ENCODE measurements at places on chromosomes 6 and 20.

DNA sequence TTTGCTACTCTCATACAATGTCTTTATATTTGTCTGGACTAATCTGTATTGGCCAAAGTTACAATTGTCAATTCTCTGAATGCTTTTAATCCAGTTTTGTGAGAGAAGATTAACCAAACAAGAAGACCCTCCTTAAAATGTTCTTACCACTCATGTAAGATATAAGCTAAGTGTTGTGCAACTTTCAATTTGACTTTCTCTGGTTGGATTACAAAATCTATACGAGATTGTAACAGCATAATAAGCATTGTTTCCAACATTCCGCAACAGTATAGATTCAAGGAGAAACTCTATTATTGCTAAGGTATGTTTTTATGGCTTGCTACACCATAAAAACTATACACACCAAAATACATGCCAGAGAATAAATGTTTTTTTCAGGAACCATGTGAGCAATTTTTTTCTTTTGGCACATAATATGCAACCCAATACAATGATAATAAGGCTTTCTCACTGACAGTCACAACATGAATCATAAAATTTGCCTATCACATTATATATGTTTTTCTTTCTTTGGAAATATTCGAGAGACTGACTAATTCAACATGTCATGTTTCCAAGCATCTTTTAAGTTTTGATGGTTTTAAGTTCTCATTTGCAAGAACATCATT is 12.2 kb upstream of the TRPC4AP start:
- DNase-seq, result no peak

DNA sequence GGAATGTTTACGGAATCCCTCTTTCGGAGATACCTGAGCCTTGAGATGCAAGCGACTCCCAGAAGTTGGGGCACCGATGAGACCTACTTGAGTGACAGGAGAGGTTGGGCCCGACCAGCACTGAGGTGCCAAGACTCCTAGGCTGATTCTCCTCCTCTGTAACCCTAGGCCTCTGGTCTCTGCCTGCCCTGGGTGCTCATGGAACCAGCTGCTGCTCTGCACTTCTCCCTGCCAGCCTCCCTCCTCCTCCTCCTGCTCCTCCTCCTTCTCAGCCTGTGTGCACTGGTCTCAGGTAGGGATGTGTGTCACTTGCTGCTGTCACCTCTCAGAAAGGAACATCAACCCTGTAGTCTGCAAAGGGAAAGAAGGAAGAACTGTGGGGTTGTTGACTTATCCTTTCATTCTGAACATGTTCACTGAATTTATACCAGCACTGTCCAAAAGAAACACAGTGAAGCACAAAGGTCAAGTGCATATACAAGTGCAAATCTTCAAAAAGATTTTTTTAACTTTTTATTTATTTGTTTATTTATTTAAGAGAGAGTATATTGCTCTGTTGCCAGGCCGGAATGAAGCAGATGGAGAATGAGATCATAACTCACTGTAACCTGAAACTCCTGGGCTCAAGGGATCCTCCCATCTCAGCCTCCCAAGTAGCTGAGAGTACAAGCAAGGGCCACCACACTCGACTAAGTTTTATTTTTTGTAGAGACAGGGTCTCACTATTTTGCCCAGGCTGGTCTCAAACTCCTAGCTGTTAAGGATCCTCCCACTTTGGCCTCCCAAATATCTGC is 913 bp downstream of the BTN2A2 start:
- peak; percentile 85 for DNase-seq

GRCh38 chr20:58655328-58656107 is 4.4 kb downstream of the STX16 start:
- DNase-seq, result no peak

DNA sequence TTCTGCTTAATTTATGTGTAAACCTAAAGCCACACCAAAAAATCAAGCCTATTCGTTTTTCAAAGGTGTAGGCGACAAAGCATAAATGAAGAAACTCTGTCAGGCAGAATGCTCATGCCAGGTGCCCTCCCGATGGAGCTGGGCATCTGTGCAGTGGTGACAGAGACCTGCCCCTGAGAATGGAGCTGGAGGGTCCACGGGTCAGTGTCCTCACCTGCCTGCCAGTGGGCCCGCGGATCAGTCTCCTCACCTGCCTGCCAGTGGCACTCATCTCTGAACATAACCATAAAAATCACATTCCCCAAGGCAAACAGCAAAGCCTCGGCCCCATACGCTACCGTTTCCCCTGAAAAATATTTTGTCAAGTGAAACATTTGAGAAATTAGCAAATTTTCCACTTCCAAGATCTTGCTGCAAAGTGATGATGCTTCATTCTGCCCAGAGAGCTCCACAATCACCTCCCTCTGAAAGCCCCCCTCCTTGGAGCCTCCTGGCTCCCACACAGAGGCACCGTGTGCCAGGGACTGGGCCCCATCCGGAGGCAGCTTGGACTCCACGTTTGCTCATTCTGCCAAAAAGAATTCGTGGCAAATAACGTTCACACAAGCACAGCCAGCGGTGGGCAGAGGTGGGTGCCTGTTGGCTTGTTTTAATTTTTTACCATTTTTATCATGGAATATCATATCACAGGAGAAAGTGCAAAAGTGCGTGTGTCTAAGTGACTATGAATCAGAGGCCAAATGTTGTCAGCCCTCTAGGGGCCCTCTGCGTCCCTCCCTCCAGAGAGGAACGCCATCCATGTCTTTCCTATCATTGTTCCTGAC is 88.8 kb downstream of the YTHDF1 start:
- no peak for DNase-seq

DNA sequence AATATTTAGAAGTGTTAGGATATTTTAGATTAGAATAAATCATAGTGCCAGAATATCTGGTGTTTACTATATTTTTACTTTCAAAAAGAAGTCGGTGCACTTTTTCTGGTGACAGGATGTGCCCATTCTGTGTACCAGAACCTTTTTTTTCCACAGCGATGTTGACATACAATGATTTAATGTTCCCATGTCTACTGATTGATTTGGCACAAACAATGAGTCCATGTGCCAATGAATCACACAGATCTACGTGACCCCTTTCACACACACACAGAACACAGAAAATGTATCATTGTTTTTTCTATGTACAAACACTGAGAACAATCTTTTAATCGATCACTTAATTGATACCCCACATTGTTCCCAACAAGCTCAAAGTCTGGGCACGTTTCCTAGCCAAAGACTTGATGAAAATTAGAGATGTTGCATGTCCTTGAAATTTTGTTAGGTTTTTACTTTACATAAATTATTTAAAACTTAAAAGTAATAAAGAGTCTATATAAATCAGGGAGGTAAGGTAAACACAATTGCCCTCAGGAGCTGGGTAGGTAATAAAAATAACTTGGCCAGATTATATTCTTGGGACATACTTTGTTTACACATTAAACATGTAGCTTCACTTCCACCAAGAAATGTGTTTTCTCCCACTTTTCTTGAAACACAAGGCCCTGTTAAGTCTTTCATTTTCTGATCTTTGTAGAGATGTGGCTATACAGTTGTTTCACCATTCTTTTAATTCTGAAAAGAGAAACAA is 36.4 kb upstream of the SOX4 start:
- DNase-seq, result peak; percentile 12

DNA sequence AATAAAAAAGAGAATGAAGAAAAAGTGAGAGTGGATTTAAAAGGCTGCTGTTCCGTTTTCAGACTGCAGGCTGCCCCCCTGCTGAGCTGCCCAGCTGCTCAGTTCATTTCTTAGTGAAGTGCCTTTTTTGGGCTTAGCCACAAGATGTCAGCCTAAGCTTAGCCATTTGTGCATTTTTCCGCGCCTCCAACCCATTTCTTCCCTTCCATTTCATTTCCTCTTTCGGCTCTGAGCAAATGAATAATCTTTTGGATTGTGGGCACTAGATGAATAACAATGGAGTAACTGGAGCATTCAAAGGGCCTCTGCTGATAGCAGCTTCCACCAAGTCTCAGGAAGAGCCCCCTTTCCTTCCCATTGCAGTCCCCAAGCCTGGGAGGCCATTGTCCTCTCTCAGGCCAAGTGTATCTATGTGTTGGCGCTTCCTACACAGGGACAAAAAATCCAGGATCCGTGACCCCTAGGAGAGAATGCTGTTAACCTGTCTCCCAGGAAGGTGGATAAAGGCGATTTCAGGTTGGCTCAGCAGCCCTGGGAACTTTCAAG is 83.5 kb upstream of the SPTLC3 start:
- peak; percentile 88 for DNase-seq
